ENCODE measurements at places on chromosomes 2 and 18. TPM values are rescaled to one million over a fixed set of nuclear protein-coding genes. Genes with fewer than 3 reads are reported as not detected.

Gene G6PC2
- total RNA-seq = not detected

Gene CCDC148
- total RNA-seq = not detected

Gene FAP
- total RNA-seq = not detected

Gene CENPA
- total RNA-seq = 1.1 TPM

Gene B3GNT2
- 42.3 TPM for total RNA-seq

Gene LIMS2
- 8.4 TPM for total RNA-seq

Gene CD8B2
- total RNA-seq = 1.3 TPM

Gene CROCC2
- total RNA-seq = not detected

Gene WNT10A
- total RNA-seq = 3.1 TPM

Gene ACOXL
- not detected for total RNA-seq

Gene TEKT4
- not detected for total RNA-seq

Gene UGT1A3
- total RNA-seq = not detected

Gene CELF4
- total RNA-seq = not detected

Gene FOXI3
- total RNA-seq = not detected

Gene RAB6C
- total RNA-seq = not detected

Gene EVA1A
- total RNA-seq = 0.62 TPM

Gene C1QL2
- not detected for total RNA-seq

Gene TRIM43
- total RNA-seq = not detected

Gene LOXL3
- 0.32 TPM for total RNA-seq

Gene STAT4
- 83.6 TPM for total RNA-seq

Gene CTDSP1
- total RNA-seq = 139 TPM

Gene SAP130
- 29.9 TPM for total RNA-seq

Gene DSG4
- total RNA-seq = not detected

Gene TUBA3D
- not detected for total RNA-seq

Gene SERPINB11
- not detected for total RNA-seq

Gene HMSD
- not detected for total RNA-seq

Gene REG3G
- total RNA-seq = 0.32 TPM

Data from T-cell (primary cell).